ENCODE measurements at places on chromosomes 3 and 15.

GRCh38 chr15:68526784-68527183 lies 52.0 kb upstream of the CORO2B start:
- peaks cover 42% of the 10 kb centered on the region for H3K4me1 ChIP-seq
- DNase-seq, result no peak
- no peaks in the 10 kb centered on the region for H3K27me3 ChIP-seq
- no peaks in the 10 kb centered on the region for H3K36me3 ChIP-seq

DNA sequence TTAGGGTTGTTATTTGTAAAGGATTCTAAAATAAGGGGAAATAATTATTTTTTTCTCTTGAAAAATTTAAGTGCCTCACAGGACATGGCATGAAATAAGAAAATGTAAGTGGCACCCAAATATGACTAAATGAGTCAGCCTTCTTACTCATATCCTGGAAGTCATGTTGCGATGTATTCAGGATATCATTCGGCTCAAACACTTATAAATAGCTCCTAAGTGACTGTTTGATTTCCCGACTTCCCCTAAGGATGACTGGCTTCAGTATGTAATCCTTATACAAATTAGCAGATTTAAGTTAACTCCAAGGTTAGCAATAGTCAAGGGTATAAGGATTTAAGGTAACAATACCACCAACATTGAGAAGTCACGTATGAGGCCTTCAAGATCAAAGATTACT lies 57.3 kb upstream of the OSTN start:
- peak overlapping the region; percentile 33 for H3K27ac ChIP-seq
- no peaks in the 10 kb centered on the region for H3K27me3 ChIP-seq
- DNase-seq, result peak; percentile 90
- peaks cover 34% of the 10 kb centered on the region for H3K4me1 ChIP-seq
- H3K36me3 ChIP-seq, result no peaks in the 10 kb centered on the region

- peaks cover 7% of the 10 kb centered on the region for H3K36me3 ChIP-seq
- no peak overlapping the region for H3K4me3 ChIP-seq
- no peak overlapping the region for H3K27ac ChIP-seq
These were observed 50.3 kb downstream of the ABTB1 start for GRCh38 chr3:127723011-127723567.

GRCh38 chr3:196431181-196432136 lies 768 bp downstream of the UBXN7 start:
- H3K4me1 ChIP-seq, result peaks cover 12% of the 10 kb centered on the region
- peak overlapping the region; percentile 75 for H3K27ac ChIP-seq
- H3K27me3 ChIP-seq, result no peaks in the 10 kb centered on the region
- no peaks in the 10 kb centered on the region for H3K36me3 ChIP-seq

GRCh38 chr15:66411190-66411589 lies 24.5 kb downstream of the MAP2K1 start:
- no peak overlapping the region for H3K4me3 ChIP-seq
- no peak overlapping the region for H3K27ac ChIP-seq
- H3K36me3 ChIP-seq, result no peaks in the 10 kb centered on the region
- no peak for DNase-seq
- 0 out of 2 replicates have a peak, but pooled peaks cover 3% of the 10 kb centered on the region for H3K4me1 ChIP-seq

- H3K27me3 ChIP-seq, result peaks cover 50% of the 10 kb centered on the region
- H3K27ac ChIP-seq, result no peak overlapping the region
- no peak overlapping the region for H3K4me3 ChIP-seq
- DNase-seq, result no peak
- H3K4me1 ChIP-seq, result peaks cover 10% of the 10 kb centered on the region
- no peaks in the 10 kb centered on the region for H3K36me3 ChIP-seq
These were observed 161.0 kb upstream of the HES1 start for GRCh38 chr3:193974671-193975535.

GRCh38 chr3:25547943-25548674 lies 116.6 kb downstream of the TOP2B start:
- no peak overlapping the region for H3K27ac ChIP-seq
- H3K36me3 ChIP-seq, result no peaks in the 10 kb centered on the region
- no peak overlapping the region for H3K4me3 ChIP-seq
- DNase-seq, result peak; percentile 6

DNA sequence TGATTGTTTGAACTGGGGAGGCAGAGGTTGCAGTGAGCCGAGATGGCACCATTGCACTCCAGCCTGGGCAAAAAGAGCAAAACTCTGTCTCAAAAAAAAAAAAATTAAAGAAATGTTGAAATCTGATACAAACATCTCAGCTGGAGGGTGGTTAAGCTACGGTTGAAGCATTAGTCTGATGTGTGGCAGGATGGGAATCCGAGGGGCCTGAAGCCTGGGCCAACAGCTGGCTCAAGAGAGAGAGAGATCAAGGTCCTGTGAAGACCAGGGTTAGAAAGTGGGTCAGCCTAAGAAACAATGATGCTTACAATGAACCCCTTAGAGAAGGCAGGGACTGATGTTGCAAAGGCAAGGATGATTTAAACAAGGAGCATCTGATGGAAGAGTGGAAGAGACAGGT lies 69.8 kb downstream of the CD200R1L start:
- no peak for DNase-seq
- no peaks in the 10 kb centered on the region for H3K27me3 ChIP-seq
- H3K27ac ChIP-seq, result peak overlapping the region; percentile 97
- H3K4me3 ChIP-seq, result no peak overlapping the region

DNA sequence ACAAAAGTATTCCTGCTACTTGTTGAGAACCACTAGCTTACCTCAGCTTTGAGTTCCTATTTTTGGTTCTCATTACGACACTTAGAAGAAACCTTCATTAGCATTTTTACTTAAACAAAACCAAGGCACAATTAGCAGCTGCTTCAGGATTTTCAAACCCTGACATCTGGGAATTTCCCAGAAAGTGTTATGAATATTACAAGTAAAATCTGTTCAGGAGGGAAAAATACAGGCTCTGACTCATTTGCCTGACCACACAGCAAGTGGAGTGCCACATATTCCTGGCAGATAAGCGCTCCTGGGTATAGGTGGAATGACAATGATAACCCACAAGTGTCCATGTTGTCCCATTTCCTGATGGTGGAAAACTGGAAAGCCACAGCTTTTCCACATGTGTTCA lies 10.3 kb upstream of the RFTN1 start:
- no peaks in the 10 kb centered on the region for H3K4me1 ChIP-seq
- no peaks in the 10 kb centered on the region for H3K36me3 ChIP-seq
- H3K4me3 ChIP-seq, result no peak overlapping the region

DNA sequence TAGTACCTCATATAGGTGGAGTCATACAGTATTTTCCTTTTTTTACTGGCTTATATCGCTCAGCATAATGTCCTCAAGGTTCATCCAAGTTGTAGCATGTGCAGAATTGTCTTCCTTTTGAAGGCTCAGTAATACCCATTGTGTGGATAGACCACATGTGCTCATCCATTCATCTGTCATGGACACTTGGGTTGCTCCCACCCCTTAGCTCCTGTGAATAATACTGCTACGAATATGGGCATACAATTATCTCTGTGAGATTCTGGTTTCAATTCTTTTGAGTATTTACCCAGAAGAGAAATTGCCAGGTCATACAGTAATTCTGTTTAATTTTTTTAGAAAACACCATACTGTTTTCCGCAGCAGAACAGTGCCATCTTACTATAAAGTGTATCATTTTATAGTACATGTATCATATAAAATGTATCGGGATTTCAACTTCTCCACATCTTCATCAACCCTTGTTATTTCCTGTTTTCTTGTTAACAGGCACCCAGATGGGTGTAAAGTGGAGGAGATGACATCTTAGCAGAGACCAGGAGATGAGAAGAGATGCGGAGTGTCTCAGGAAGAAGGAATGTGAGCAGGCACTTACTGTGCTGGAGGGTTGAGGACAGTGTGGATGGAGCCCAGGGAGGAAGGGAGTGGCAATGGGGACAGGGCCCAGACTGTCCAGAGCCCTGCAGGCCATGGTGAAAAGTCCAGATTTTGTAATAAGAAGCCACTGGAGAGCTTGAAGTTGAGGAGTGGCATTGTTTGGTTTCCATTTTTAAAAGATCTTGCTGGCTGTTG lies 27.0 kb upstream of the PRR23E start:
- H3K4me1 ChIP-seq, result peaks cover 4% of the 10 kb centered on the region
- no peak overlapping the region for H3K27ac ChIP-seq
- no peaks in the 10 kb centered on the region for H3K27me3 ChIP-seq
- no peaks in the 10 kb centered on the region for H3K36me3 ChIP-seq

DNA sequence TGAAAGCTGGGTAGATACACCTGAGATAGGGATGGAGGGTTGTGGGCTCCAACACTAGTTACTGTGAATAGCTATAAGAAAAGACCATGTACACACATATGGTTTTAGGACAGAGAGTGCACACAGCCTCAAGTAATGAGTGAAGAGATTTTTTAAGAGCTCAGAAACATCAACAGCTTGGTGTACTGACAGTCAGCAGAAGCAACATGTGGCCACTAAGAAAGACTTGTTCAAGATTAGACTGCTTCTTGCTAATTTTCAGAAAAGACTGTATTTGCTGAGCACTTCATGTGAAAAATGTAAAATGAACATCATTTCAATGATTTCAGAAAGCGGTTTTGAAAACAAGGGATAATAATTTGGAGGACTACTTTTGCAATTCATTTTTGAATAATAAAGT lies 10.3 kb downstream of the ANKRD28 start:
- no peaks in the 10 kb centered on the region for H3K27me3 ChIP-seq
- peaks cover 20% of the 10 kb centered on the region for H3K4me1 ChIP-seq
- H3K27ac ChIP-seq, result no peak overlapping the region
- H3K4me3 ChIP-seq, result no peak overlapping the region

- H3K4me1 ChIP-seq, result no peaks in the 10 kb centered on the region
- H3K36me3 ChIP-seq, result no peaks in the 10 kb centered on the region
- H3K4me3 ChIP-seq, result no peak overlapping the region
- no peaks in the 10 kb centered on the region for H3K27me3 ChIP-seq
These were observed 56.7 kb upstream of the ATP2B2 start for GRCh38 chr3:10561946-10562560.

DNA sequence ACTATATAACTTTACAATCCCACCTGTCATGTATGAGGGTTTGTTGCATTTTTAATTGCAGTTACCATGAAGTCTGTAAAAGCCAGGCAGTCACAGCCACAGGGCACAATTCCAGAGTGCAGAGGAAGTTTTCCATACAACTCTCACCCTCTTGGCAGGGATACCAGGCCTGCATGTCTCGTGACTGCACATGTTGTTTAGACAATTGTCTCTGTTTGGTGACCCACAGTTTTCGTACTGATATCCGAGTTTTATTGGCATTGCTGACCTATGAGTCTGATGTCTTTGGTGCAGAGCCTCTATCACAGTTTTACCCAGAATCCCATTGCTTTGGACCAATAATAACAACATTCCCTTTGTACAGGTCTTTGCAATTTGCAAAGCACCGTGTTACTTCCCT lies 24.9 kb upstream of the MYZAP start:
- no peak overlapping the region for H3K27ac ChIP-seq
- 0 out of 2 replicates have a peak, but pooled peaks cover 3% of the 10 kb centered on the region for H3K27me3 ChIP-seq
- no peaks in the 10 kb centered on the region for H3K36me3 ChIP-seq
- H3K4me1 ChIP-seq, result peaks cover 12% of the 10 kb centered on the region

GRCh38 chr15:101641894-101642293 lies 10.3 kb downstream of the TM2D3 start:
- DNase-seq, result peak; percentile 57
- H3K27ac ChIP-seq, result peak overlapping the region; percentile 30
- no peak overlapping the region for H3K4me3 ChIP-seq
- peaks cover 42% of the 10 kb centered on the region for H3K36me3 ChIP-seq
- H3K4me1 ChIP-seq, result peaks cover 6% of the 10 kb centered on the region

- H3K36me3 ChIP-seq, result no peaks in the 10 kb centered on the region
- H3K4me1 ChIP-seq, result peaks cover 28% of the 10 kb centered on the region
- no peaks in the 10 kb centered on the region for H3K27me3 ChIP-seq
- H3K4me3 ChIP-seq, result no peak overlapping the region
These were observed 133.8 kb upstream of the TMC3 start for GRCh38 chr15:81507831-81508230.

GRCh38 chr3:148880681-148881080 lies 15.6 kb downstream of the CPA3 start:
- H3K27ac ChIP-seq, result no peak overlapping the region
- no peak overlapping the region for H3K4me3 ChIP-seq
- no peaks in the 10 kb centered on the region for H3K27me3 ChIP-seq

GRCh38 chr3:43155464-43156121 lies 49.7 kb upstream of the POMGNT2 start:
- no peaks in the 10 kb centered on the region for H3K36me3 ChIP-seq
- peak; percentile 96 for DNase-seq
- no peak overlapping the region for H3K4me3 ChIP-seq
- no peak overlapping the region for H3K27ac ChIP-seq

GRCh38 chr15:85388566-85389305 lies 8.3 kb downstream of the AKAP13 start:
- no peaks in the 10 kb centered on the region for H3K36me3 ChIP-seq
- peak; percentile 33 for DNase-seq
- no peak overlapping the region for H3K4me3 ChIP-seq
- H3K27me3 ChIP-seq, result no peaks in the 10 kb centered on the region
- peak overlapping the region; percentile 42 for H3K27ac ChIP-seq
- H3K4me1 ChIP-seq, result peaks cover 18% of the 10 kb centered on the region

- no peak overlapping the region for H3K4me3 ChIP-seq
- peaks cover 16% of the 10 kb centered on the region for H3K4me1 ChIP-seq
- no peaks in the 10 kb centered on the region for H3K27me3 ChIP-seq
- H3K36me3 ChIP-seq, result no peaks in the 10 kb centered on the region
- no peak overlapping the region for H3K27ac ChIP-seq
- DNase-seq, result no peak
These were observed 167.3 kb downstream of the GMNC start for GRCh38 chr3:190695225-190695624.

DNA sequence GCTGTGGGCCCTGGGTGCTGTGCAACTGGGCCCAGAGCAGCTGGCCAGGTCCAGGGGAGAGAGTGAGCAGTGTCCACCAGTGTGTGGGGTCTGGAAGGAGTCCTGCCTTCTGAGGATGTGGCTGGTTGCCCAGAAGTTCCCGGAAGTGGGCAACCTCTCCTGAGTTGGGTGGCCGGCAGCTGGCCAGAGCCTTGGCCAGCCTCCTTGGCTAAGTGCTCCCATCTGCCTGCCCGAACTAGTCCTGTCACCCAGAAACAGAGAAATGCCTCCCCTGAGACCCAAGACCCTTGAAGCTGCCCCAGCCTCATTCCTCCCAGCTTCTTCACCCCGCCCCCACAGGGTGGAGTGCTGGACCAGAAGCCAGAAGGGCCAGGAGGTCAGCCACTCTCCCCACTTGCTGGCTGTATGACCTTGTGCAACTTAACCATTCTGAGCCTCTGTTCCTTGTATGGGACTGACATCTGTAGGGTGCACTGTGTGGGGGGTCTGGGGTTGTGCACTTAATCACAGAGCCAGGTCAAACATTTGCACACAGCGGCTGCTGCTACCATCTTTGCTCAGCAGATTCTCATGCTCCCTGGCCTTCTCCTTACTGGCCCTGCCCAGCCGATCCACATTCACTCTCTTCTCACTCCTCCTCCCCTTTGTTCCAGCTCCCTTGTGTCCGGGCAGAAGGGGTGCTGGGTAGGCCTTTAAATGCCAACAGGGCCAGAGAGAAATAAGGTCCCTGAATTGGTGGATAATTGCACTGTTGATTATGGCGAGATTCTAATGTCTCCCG lies 7.5 kb upstream of the ALAS1 start:
- H3K27ac ChIP-seq, result no peak overlapping the region
- no peaks in the 10 kb centered on the region for H3K36me3 ChIP-seq
- DNase-seq, result peak; percentile 62

- H3K4me3 ChIP-seq, result no peak overlapping the region
- H3K27me3 ChIP-seq, result no peaks in the 10 kb centered on the region
- no peaks in the 10 kb centered on the region for H3K36me3 ChIP-seq
- peak; percentile 3 for DNase-seq
These were observed 270.0 kb downstream of the NAALADL2 start for GRCh38 chr3:175129126-175129525.
